ENCODE measurements at places on chromosomes 7 and 10.

DNA sequence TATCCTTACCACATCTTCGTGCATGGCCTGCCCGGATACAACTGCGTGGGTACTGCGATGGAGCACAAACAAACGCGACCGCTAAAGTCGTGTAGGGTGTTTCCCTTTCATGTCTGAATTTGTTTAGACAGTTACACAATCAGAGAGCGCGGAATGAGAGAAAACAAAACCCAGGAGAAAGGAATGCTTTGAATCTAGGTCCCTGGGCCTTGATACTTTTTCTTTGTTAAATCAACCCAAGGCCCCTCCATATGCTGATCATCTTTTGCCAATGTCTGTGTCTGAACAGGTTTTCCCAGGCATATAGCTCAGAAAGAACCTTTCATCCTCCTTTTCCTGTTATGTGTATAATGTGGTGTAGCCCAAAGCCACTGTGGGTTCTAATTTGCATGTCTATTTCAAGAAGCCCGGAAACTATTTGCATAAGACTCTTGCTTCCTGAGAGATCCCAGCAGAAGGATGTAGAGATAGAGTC lies 145.8 kb downstream of the FRMD4A start:
- no peak for DNase-seq

DNA sequence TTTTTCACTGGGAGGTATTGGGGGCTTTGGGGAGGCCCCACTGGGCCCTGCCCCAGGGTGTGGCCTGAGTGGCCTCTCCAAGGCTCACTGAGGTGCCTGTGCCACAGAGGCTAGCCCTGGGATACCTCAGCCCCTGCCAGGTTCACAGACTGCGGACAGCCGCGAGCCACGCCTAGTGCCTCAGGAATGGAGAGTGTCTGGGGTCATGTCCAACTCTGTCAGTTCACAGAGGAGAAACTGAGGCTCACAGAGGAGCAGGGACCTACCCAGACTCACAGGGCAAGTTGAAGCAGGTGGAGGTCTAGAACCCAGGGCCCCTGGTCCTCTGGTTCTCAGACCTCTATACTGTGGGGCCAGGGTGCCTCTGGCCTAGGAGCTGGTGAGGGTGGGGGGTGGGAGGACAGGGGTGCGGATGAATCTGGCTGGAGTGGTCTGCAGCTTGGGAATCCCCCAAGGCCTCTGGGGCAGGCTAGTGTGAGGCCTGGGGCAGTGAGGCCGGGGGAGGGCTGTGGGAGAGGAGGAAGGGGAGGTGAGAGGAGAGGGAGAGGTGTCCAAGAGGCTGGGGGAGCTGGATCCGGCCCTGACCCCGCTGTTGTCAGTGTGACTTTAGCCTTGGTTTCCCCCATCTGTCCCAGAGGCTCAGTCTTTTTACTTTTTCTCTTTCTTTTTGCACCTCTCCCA lies 20.0 kb downstream of the NEURL1 start:
- DNase-seq, result no peak

- DNase-seq, result no peak
Observed at GRCh38 chr7:6157685-6158423, 114.6 kb downstream of the CYTH3 start.

GRCh38 chr7:124881981-124882380 lies 47.6 kb downstream of the POT1 start:
- DNase-seq, result no peak

GRCh38 chr10:53007527-53007842 lies 234.9 kb upstream of the MBL2 start:
- no peak for DNase-seq

Data from pancreas (tissue), 10 donors.